Cortex of kidney (tissue), 1 donor: ENCODE measurements at places on chromosomes 5 and 9.

GRCh38 chr9:76638001-76638400 lies 126.2 kb upstream of the PCA3 start:
- no peak for DNase-seq

DNA sequence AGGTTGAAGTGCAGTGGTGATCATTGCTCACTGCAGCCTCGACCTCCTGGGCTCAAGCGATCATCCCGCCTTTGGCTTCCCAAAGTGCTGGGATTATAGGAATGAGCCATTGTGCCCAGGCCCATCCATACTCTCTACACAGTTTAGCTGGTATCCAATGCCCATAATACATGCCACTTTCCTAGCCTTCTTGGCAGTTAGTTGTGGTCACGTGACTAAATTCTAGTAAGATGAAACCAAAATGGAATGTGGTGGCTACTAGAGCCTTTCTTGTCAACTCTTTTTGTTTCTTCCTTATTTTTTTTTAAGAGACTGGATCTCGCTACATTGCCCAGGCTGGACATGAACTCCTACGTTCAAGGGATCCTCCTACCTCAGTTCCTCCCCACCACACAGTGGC lies 15.3 kb upstream of the KIF27 start:
- DNase-seq = no peak

DNA sequence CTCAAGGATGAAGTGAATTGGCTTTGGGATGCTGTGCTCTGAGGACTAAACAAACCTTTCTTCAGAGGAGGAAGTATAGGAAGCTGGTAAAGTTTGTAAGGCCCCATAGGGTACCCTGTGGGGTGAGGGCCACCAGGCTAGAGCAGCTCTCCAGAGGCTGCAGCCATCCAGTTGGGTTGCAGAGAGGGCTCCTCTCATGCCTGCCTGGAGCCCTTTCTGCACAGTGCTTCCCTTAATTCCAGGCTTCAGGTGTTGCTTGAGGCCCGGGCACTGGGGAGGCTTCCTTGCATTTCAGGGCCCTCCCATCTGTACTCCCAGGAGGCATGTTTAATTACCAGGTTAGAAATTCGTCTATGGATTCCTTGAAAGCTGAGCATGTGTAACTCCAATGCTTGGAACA lies 95.3 kb upstream of the FSTL4 start:
- DNase-seq = no peak

DNA sequence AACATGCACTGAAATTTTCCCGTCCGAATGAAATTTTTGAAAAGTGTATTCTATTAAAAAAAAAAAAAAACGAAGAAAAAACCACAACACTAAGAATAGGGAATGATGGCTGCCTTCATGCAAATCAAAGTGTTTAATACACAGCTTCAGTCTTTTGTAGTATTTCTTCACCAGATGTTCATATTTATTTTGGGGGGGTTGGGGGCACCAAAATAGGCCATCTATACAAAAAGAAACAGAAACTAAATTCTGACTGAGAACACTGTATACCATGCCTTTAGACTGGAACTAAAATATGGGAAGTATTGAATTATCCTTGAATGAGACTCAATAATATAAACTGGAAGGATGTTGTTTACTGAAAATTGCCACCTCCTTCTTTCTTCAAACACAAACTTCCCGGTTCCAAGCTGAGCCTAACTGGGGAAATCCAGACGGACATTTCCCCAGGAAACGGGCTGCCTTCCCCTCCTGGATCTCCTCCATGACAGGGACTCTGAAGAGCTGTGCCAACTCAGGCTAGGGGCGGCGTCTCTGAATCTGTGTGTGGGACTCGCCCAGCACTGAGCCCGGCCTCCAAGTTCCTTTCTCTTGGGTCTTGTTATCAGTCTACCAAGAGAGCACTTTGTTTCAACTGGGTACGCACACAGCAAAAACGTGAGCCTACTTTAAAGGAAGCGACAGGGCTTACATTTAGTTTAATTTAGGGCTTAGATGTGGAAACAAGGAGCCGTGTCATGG lies 511.3 kb upstream of the ADAMTS16 start:
- DNase-seq = no peak

DNA sequence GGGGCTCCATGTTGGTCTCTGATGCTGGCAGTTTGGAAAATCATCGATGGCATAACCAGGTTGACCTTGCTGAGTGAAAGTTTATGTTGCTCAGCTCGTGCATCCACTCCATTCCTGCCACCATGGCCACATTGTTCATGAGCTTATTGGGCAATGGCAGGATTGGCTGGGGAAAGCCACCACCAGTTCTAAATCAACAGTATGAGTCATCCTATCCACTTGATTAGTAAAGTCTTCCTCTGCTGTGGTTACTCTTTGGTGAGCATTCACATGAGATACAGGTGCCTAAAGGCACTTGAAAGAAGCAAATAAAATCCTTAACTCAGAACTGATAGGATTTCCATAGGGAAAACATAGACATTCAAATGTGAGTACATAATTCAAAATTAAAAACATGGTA lies 131.8 kb upstream of the FBN2 start:
- DNase-seq = no peak
